Fibroblast of skin of left biceps (primary cell): ENCODE measurements at places on chromosomes 7 and 10.

- no peak for DNase-seq
These were observed 775.5 kb downstream of the LRMDA start for GRCh38 chr10:76206797-76207352.

DNA sequence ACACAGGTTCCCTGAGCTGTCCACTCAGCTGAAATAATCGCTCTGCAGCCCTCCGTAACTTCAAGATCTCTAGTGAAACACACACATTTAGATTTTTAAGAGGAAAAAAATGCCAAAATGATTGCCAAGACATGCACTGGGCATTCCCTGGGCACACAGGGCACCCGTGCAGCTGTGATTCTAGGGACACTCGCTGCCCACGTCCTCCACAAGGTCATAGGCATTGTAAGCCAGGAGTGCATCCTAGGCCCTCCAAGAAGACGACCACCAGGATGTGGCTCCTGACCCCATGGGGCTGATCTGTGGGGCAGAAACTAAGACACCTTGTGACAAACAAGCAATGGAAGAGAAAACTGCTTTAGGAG, 563.3 kb downstream of the PTPRN2 start:
- DNase-seq, result no peak

GRCh38 chr7:112404321-112404720, 45.9 kb upstream of the IFRD1 start:
- no peak for DNase-seq

- no peak for DNase-seq
These were observed 1.8 kb upstream of the STEAP2 start for GRCh38 chr7:90209776-90210175.

GRCh38 chr7:12403287-12404181, at the start of gene VWDE:
Gene VWDE, minus strand, starts transcription at chr7:12403865. Its CDS starts 149 bp downstream, at chr7:12403716.
- no peak for DNase-seq

DNA sequence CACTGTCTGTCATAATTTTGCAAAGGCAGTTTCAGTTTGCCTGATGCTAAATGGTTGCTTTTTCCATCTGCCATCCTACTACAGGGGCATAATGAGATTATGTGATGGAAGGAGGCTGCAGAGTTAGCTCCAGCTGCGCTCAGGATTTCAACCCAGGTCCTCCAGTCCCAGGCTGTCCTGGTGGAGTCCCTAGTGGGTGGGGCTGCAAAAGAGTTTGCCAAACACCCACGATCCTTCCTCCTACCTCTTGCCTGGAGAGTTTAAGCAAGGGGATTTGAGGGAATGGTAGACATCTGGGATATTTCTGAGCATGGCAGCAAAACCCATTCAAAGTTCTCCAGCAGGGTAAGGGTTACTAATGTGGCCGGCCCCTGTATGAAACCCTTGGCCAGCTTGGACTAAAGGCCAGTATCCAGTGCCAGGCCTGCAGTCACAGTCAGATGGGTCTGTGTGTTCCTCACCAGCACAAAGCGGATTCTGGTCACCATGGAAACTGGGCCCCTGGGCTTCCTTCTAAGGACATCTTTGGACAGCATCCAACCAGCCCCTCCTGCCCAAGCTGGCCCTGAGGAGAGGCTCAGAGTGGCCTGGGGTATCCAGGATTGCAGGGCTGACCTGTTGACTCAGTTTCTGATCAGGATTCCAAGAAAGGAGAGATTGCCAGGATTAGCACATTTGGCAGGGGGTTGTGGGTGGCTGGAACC, 42.7 kb upstream of the CHST3 start:
- no peak for DNase-seq

DNA sequence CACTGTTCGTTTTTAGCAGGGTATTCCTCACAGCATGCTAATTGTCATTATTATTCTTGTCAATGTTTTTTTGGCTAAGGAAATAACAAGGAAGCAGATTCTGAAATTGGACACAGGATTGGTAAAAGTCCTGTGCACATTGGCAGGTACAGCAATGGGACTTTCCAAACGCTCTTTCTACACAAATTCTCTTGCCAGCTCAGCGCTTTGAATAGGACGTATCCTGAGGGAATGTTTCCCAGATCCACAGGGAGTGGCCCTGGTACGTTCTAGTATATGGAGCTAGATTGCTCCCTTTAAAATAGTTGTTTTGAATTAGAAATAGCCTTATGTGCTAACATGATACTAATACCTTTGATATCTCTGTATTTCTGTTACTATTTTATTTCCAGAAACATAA, 82.8 kb upstream of the GRB10 start:
- no peak for DNase-seq

- no peak for DNase-seq
These were observed 67.2 kb downstream of the GRK5 start for GRCh38 chr10:119274519-119275045.

DNA sequence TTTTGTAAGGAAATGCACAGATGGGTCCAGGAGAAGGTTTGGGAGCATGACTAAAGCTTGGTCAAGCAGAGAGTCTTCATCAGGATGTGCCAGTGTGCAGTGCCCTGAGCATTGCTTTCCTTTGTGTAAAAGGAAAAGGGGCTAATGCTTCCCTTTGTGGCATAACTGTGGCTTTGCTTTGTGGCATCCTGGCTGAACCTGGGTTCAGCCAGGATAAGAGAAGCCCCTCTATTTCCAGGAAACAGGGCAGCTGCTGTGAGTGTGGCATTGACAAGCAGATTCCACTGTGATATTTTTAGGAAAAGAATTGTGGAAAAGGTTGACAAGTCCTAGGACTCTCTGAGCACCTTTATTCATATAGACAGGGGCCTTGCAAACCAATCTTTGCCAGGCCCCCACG, 193.4 kb upstream of the CXCL12 start:
- DNase-seq, result no peak

DNA sequence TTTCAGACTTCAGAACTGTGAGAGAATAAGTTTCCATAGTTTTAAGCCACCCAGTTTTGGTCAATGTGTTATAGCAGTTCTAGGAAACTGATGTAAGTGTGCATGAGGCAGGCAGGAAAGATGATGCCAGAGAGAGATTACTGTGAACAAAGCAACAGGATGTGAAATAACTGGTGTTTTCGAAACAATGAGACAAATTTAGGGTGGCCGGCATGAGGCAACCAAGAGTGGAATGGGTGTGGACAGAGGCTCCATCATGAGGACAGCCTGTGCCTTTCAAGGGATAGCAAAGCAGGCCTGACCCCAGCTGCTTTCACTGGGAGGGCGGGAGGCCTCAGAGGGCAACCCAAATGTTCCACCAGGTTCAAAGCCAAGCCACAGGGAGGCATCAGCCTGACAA, 67.3 kb upstream of the UCN3 start:
- no peak for DNase-seq

- no peak for DNase-seq
These were observed 13.6 kb downstream of the WBP1L start for GRCh38 chr10:102757323-102757722.

GRCh38 chr7:28990200-28990960, 32.2 kb upstream of the TRIL start:
- peak; percentile 62 for DNase-seq

DNA sequence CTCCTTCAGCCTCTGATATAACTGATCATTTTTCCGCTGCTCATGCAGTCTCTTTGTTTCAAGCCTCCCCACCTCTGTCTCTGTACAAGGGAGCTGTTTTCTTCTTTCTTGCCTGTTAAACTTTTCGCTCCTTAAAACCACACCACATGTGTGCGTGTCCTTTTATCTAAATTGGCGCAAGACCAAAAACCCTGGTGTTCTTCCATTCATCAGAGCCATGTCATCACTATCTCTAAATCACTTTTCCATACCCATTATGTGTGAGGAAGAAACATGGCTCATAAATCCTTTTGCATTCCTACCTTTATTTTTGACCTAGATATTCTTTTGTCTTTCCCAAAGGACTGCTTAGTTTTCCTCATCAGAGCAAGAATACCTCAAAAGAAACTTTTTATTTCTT, 239.0 kb upstream of the IMMP2L start:
- DNase-seq, result peak; percentile 55

- DNase-seq, result no peak
These were observed 65.5 kb downstream of the MKX start for GRCh38 chr10:27680006-27680557.

DNA sequence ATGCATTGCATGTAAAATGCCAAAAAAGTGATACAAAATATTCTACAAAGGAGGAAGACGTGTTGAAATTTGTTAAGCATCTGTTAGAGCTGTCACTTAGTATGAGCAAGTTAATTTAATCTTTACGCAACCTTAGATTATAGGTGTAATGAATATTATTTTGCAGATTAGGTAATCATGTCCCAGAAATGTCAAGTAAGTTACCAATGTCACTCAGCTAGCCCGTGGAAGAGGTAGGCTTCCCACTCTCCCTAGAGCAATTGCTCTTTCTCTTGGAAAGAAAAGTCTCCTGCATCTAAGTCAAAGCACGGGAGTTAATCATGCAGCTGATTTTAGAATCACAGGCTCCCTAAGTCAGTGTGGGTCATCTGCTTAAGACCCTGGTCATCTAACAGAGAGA, 830.4 kb upstream of the IGFBP3 start:
- no peak for DNase-seq

DNA sequence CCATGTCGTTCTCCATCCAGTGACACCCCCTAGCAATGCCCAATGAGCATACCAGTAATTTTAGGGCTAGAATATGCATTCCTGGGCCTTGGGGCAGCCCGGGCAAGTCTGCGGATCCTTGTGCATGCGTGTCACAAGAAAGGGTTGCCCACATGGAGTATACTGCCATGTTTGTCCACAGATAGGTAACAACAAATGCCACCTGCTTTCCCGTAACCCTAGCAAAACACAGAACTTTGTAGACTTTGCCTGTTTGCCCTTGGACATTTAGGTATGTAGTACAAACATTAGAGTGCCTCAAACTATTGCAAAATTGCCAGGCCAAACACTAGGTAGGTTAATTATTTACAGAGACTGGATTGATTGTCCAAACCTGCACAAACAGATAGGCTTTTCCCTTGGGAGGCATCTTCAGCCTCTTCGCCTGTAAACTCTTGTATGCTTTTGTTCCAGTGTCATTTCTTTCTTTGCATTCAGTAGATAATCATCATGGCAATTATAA, 117.0 kb downstream of the ADCY1 start:
- DNase-seq, result no peak

DNA sequence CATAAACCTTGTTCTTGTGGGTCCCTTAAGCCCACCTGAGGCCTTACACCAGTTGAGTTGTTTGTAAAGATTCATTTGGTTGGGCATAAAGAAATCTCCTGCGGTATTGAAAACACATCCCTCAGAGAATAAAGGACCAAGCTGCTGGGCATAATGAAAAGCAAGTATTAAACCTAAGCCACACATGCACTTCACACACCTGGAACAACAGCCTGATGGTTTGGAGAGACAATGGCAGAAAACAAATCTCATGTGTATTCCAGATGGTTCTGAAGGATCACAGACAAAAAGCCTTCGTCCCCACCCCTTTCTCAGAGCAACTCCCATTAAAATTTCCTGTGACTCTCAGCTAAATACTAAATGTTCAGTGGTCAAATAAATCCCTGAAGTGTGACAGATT, 44.2 kb downstream of the FEZF1 start:
- no peak for DNase-seq

DNA sequence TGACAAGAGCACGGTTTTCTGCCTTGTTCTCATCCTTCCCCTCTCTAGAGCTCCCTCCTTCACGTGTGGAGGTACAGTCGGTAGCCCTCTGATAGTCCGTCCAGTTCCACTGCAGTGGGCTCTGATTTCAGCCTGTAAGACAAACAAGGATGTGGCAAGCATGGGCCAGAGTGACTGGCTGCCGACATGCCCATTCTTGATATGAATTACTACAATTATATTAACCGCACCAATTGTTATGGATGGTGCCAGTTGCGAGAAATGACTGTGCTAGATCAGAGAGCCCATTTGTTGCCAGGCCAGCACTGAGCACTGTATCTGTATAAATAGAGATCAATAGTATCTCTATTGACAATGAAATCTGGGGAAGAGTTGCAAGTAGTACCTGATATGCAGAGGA, 146.6 kb downstream of the CHN2 start:
- DNase-seq, result no peak

DNA sequence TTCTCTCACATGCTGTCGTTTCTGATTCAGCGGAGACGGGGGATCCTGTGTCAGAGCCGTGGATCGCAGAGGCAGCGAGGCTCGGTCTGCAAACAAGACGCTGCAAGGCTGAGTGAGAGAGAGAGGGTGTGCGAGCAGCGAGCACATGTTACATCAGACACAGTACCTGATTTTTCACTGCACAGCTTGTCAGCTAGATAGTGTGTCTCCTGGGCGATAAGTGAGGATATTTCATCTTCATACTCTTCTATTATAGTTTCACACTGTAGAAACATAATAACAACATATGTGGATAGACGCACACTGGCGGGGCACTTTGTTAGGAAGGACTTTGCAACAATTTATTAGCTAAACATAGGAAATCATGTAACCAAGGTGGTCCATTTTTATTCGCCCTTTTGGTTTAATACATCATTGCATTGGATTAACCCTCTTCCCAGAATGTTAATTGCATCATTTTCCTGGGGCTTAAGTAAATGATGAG, 39.5 kb downstream of the CNPY1 start:
- no peak for DNase-seq

DNA sequence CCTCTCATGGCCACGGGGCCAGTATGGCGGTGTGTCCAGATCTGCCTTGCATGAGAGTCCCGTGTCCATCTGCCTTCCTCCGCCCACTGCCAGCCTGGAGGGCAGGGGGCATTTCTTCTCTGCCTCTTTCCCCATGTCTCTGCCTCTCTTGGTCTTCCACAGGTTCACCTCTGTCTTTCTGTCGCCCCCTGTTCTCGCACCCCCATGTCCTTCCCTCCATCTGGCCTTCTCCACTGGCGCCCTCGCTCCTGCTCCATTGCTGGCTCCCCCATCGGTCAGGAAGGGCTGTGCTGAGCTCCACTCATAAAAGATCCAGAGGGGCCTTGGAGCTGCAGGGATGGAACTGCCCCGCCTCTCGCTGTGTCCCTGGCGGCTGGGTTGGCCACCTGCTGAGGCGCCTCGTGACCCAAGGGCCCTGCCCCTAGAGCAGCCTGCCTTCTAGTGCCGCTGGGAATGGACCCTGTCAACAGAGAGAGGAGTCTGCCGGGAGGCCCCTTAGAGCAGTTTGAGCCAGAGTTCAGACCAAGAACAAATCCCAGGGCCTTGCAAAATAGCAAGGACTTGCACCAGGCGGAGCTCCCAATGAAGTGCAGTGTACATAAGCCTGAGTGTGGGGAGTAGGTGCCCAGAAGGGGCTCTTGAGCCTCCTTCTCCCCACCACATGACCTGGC, 42.0 kb downstream of the GOLGA7B start:
- DNase-seq, result no peak
